ENCODE measurements at places on chromosomes 4 and X.

GRCh38 chr4:86845593-86845992 lies 3.6 kb downstream of the SLC10A6 start:
- DNase-seq = no peak

- DNase-seq = no peak
Observed at GRCh38 chr4:2763511-2763967, 7.4 kb upstream of the TNIP2 start.

- DNase-seq = no peak
Observed at GRCh38 chrX:129934461-129934860, 28.5 kb downstream of the UTP14A start.

GRCh38 chr4:1992468-1993168 lies 16.2 kb downstream of the NELFA start:
- no peak for DNase-seq

GRCh38 chr4:76628251-76628650 lies 193.2 kb downstream of the SHROOM3 start:
- no peak for DNase-seq

DNA sequence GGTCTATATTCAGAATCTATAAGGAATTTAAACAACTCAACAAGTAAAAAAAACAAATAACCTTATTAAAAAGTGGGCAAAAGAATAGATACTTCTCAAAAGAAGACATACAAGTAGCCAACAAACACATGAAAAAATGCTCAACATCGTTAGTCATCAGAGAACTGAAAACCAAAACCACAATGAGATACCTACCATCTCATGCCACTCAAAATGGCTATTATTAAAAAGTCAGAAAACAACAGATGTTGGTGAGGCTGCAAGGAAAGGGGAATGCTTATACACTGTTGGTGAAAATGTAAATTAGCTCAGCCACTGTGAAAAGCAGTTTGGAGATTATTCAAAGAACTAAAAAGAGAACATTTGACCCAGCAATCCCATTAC lies 201.6 kb downstream of the QDPR start:
- no peak for DNase-seq

GRCh38 chrX:129071390-129071789 lies 451.9 kb downstream of the SMARCA1 start:
- no peak for DNase-seq

- no peak for DNase-seq
Observed at GRCh38 chr4:121773883-121774282, 8.9 kb upstream of the SMIM43 start.

DNA sequence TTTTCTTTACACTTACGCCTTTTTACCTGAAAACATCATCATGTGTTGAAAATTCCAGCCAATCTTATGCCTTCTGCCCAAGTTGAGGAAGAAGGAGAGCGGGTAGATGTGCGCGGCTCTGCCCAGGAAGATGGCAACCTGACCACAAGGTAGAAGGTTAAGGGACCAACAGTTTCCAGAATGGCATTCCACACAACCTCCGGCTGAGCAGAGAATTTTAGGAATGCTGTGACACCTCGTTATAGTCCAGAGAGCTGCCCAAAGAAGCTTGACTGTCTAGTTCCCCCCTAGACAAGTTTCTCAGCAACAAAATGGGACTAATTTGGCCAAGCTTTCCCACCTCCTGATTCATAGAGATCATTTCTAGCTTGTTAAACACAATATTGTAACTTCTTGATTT lies 75.1 kb downstream of the CHST7 start:
- no peak for DNase-seq

GRCh38 chrX:151359931-151360871 lies 36.8 kb upstream of the VMA21 start:
- DNase-seq = no peak

GRCh38 chr4:41456559-41457101 lies 81.3 kb upstream of the LIMCH1 start:
- no peak for DNase-seq

GRCh38 chr4:38099908-38100407 lies 139.8 kb downstream of the PTTG2 start:
- DNase-seq = no peak

- no peak for DNase-seq
Observed at GRCh38 chrX:18598413-18598812, 73.5 kb downstream of the RS1 start.

- DNase-seq = no peak
Observed at GRCh38 chr4:6425336-6425735, 47.1 kb downstream of the PPP2R2C start.

GRCh38 chrX:23656684-23657083 lies 10.6 kb upstream of the PRDX4 start:
- DNase-seq = no peak

- DNase-seq = no peak
Observed at GRCh38 chr4:168028568-168028967, 63.8 kb upstream of the ANXA10 start.

DNA sequence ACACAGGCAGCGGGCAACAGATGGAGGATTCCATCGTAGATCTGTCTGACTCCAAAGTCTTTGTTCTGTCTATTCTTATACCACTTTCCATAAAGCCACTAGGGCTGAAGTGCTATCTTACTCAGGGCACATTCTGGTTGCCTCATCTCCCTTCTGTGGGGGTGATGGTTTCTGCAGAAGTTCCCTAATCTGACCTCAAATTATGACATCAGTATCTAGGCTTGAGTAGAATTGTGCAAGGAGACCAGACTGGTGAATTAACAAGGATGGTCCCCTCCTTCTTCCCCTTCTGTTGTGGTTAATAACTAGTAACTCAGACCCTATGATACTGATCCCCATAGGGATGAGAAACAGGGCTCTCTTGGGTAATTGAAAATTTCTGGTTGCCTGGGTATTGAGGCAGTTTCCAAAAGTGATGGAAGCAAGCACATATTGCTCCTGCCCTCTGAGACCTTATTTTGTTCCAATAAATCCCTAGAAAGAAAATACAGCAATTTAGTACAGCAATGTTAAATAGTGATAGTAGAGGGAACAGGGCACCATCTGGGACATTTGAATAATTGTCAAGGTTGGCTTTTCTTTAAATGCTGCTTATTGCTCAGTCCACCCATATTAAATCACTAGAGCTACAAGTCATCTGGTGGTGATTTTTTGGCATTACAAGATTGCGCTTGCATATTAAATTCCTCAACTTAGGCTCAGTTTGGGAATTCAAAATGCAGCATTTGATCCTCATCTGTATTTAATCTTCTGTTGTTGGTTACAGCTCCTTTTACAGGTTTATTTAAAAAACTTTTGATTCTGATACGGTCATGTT lies 57.3 kb upstream of the AP1S2 start:
- no peak for DNase-seq

DNA sequence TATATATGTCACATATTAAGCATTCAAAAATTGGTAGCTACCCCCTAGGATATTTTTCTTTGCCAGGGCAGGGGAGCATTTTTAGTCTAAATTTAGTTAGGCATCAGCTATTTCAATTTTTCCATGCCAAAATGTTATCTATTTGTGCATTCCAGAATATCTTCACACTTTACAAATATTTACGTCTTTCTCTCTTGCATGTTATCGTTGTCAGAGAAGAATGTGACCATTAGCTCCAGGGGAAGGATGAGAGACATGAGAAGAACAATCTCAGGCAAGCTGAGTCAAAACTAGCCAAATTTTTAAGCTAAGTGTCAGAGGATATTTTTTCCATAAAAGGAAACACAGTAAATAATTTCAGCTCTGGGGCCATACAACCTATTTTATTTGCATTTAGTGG lies 885.0 kb upstream of the EPHA5 start:
- no peak for DNase-seq

DNA sequence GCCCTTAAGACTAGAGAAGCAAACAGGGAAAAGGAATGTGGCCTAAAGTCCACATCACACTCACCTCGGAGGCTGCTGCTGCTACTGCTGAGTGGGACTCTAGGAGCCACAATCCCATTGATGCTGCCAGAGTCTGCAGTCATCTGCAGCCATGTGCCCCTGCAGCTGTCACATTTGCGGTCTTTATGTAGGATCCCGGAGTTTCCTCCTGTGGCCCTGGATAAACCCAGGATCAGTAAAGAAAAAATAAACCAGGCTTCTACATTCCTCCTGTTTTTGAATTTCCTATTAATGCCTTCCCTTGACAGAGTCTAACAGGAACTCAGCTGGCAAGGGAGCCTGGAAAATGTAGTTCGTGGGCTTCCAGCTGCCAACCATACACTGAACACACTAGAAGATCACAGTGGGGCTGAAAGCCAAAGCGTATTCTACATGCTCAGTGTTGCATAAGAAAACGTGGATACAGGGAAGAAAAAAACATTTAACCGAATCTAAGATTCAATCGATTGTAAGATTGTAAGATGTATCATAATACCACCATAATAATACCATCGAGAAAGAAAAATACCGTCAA lies 10.3 kb upstream of the PHEX start:
- DNase-seq = no peak

- DNase-seq = no peak
Observed at GRCh38 chrX:155052738-155053498, 18.0 kb downstream of the CMC4 start.

- no peak for DNase-seq
Observed at GRCh38 chrX:40310447-40310846, 212.7 kb upstream of the BCOR start.

DNA sequence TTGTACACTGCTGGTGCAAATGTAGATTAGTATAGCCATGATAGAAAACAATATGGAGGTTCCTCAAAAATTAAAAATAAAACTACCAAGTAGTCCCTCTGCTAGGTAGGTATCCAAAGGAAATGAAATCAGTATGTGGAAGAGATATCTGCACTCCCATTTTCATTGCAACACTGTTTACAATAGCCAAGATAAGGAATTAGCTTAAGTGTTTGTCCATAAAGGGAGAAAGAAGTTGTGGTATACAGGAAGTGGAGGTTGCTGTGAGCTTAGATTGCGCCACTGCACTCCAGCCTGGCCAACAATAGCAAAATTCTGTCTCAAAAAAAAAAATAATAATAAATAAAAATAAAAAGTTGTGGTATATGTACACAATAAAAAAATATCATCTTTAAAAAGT lies 325.0 kb upstream of the EMCN start:
- no peak for DNase-seq

DNA sequence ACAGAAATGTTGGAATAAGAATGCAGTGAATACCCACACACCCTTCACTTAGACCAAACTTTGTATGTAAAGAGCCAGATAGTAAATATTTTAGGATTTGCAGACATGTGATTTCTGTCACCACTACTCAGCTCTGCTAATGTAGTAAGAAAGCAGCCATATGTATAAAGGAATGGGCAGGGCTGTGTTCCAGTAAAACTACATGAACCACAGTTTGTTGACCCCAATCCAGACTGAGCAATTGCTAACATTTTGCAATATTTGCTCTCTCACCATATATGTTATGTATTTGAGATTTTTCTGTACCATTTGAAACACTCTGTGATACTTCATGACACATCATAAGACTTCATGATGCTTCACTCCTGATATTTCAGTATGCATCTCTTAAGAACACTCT lies 32.0 kb upstream of the TBC1D1 start:
- no peak for DNase-seq

GRCh38 chrX:106935175-106935574 lies 15.0 kb downstream of the CLDN2 start:
- DNase-seq = no peak

GRCh38 chrX:39813631-39814277 lies 284.0 kb downstream of the BCOR start:
- DNase-seq = no peak

DNA sequence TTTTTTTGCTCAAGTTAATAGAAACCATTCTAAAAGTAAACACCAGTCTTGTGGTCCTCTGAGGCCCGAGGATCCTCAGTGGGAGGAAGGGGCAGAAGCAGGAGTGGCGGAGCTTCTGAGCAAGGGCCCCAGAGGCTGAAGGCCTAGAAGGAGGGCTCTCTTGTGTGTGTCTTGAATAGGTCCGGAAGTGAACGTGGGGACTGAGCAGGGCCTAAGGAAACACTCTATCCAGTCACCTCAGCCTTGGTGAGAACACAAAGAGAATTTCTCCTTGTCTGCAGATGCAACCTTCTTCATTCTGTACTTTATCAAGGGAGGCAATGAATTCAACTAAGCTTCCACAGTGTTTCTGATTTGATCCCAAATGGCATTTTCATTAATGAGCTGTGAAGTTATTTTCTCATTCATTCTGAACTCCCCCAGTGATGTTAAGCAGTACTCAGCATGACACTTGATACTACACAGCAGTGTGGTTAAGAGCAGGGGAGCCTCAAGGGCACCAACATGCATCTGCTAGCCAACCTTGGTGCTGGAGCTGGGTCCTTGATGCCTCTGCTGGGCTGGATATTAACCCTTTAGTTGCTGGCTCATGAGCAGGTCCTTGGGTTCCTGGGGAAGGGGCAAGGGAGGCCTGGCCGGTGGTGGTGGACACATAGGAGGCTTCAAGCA lies 64.7 kb downstream of the RBM47 start:
- no peak for DNase-seq

DNA sequence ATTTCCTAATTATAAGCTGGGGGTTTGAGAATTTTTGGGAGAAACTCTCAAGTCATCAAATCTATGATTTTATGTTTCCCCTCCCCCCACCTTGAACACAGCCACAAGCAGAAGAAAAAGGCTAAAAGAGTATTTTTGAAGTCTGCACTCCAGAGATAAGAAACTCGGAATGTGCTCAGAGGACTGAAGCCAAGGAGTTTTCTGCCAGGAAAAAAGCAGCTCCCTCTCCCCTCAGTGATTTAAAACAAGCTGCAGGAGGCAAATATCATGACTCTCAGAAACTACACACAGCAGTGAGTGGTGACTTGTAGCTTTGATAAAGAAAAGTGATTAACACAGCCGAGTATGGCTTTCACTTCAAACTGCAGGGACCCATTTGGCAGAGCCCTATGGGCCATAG lies 800.2 kb upstream of the FTHL17 start:
- DNase-seq = no peak

DNA sequence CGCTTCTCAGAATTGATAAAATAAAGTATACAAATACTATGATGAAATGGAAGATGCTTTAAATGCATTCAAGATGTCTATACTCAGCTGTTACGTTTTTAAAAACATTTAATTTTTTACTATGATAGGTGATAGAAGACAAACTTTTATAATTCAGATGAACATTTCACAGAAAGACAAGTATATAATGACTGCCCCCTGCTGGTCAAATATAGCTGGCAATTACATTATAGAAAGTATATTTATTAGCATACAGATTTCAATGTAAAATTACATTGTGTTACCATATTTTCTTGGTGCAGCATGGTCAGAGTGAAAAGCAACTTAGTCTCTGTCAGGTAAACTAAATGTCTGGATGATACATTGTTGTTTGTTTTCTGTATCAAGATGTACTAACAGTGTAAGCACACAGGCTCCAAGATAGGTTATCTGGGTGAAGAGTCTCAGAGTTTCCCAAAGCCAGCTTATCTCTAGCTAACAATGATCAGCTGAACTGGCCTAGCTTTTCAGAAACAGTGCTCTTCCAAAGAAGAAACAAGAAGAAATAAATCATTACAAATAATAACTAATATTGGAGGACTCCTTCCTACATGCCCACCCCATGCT lies 54.1 kb downstream of the SRPX start:
- no peak for DNase-seq

- no peak for DNase-seq
Observed at GRCh38 chrX:130419263-130419662, 17.5 kb downstream of the RBMX2 start.
